ENCODE measurements at places on chromosomes 2 and 18.

DNA sequence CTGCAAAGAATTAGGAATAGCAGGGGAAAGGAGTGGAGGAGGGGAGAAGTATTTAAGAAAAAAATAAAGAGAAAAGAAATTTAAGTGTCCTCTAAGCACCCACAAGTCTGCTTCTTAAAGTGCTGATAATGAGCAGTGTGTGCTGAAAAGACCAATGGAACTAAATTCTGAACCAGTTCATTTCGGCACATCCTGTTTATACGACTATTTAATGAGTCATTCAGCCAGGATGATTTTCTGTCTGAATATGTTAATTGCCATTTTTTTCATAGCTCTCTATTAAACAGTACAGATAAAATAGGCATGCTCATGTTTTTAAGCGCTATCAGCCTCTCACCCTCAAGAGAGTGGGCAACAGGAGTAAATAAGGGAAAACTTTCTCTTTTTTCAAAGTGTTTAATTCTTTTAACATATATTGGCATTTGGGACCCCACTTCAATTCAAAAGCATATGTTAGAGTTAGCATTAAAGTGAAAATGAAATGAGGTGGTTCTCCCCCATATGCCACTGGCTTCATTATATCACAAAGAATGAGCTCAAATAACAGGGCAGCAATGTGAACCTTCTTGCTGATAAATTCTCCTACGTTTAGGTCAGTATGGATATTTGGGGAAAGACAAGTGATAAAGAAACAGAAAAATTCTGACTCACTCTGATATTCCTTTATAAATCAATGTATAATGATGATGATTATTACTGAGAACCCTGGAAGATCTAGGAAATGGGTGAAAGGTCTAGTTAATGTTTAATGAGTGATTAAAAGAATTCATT is 87.5 kb downstream of the TCF4 start:
- no peak for DNase-seq

GRCh38 chr2:169963786-169964185 is 136.5 kb downstream of the UBR3 start:
- no peak for DNase-seq

GRCh38 chr2:190635781-190636180 is 13.1 kb upstream of the NAB1 start:
- DNase-seq: no peak

DNA sequence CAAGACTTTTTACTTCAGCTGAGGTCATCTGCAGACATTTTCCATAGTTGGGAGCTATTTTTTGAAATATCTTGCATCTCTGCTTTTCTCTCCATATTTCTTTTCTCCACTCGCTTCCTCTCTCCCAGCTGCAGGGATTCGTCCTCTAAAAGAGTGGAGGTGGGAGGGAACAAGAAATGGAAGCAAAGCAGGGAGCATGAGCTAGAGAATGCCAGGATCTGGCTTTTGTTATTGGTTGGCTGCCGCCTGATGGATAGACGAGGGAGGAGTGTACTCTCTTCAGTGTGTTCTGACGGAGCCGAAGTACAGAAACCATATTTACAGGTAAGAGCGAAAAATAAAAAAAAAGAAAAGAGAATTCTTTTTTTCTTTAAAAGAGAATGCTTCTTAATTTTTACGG is at the start of gene CSRNP3:
CSRNP3 (plus strand) TSS at position 282 of the 400 bp plus-strand sequence. CDS start 125,368 bp downstream, outside the sequence.
- no peak for DNase-seq

- no peak for DNase-seq
Measured at GRCh38 chr2:129906861-129907235, 72.6 kb upstream of the RAB6C start.

DNA sequence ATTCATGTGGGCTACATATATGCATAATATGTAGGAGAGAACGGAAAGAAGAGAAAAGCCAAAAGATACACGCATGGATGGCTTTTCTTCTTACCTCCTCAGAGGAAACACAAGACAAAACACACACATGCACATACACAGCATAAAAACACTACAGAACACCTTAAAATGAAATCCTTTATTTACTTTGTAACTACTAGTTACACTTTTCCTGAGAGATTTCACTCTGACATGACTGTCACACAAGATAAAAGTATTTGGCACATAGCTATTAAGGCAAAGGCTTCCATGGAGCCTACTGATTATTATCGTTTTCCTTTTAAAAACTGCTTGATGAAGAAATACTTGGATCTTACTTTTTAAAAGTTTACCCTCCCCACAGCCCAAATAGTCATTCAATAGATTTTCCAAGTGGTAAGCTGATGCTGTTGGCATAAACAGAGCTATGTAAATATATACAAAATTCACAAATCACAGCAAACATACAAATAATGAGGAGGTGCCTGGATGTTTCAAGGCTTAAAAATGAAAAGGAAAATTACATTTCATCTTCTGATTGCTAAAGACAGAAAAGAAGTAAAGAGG is 8.6 kb downstream of the ZEB2 start:
- DNase-seq: no peak

GRCh38 chr2:170766693-170767092 is 3.5 kb upstream of the ERICH2 start:
- no peak for DNase-seq

- DNase-seq: no peak
Measured at GRCh38 chr2:43132683-43133301, 93.6 kb downstream of the ZFP36L2 start.

GRCh38 chr2:9754532-9754887 is 88.8 kb upstream of the TAF1B start:
- no peak for DNase-seq

GRCh38 chr2:36464006-36464721 is 108.6 kb downstream of the CRIM1 start:
- no peak for DNase-seq

DNA sequence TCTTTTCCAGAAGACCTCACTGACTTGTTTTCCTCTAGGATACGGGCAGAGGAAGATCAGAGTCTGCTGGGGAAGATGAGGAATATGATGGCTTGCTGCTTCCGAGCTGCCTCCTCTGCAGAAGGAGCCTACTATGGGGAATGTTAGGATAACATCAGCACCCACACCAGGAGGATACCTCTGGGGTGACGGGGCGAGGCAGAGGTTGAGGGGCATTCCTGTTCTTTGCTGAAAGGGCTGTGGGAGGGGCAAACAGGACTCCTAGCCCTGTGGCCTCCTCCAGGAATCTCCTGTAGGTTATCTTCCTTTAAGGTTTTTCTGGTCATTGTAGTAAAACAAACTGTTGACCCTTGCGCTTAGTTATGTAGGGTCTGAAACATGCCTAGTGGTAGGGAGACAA is 102.5 kb downstream of the CRIM1 start:
- DNase-seq: no peak

- no peak for DNase-seq
Measured at GRCh38 chr2:37839991-37840390, 85.1 kb upstream of the RMDN2 start.

DNA sequence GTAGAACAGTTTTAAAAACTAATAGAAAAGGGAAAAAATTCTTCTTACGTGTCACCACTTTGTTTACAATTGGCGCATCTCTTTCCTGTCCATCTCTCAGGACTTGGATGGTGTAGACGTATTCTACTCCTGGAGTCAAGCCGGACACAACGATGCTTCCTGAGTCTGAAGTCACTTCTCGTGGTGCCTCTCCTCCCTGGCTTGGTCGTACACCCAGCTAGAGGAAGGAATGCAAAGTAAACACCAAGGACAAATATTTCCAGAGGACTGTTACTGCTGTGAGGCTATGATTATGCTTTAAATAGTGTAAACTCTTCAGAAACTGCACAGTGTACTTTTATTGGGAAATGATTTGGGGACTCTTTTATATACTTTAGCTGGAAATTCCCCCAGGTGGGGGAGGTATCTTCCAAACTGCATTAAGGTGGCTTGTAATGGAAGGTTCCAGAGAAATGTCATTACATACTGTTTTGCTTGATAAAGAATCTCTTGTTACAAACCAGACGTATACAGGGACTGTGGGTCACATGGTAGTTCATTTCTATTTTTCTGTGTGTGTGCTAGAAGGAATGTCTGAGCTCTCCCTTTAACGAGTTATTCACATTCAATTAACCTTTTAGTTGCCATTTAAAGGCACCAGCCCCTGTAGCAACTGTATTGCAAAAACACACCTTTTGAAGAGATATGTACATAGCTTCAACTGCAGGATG is 38.1 kb downstream of the FN1 start:
- no peak for DNase-seq

DNA sequence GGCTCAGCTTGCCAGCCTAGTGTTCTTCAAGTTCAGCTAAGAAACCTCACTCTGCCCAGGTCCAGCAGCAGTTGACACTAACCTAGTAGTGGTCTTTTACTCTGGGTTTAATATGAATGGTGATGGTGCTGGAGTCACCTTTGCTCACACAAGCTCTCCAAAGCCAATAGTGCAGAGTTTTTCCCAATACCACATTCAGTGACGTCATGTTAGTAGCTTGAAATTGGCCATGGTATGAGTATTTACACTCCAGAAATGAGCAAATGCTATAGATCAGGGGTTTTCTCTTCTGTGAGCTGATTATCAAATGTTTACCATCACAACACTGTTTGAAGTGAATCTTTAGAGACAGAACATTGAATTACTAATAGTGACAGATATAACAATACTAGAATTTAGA is 209.1 kb downstream of the KCNH7 start:
- DNase-seq: no peak

DNA sequence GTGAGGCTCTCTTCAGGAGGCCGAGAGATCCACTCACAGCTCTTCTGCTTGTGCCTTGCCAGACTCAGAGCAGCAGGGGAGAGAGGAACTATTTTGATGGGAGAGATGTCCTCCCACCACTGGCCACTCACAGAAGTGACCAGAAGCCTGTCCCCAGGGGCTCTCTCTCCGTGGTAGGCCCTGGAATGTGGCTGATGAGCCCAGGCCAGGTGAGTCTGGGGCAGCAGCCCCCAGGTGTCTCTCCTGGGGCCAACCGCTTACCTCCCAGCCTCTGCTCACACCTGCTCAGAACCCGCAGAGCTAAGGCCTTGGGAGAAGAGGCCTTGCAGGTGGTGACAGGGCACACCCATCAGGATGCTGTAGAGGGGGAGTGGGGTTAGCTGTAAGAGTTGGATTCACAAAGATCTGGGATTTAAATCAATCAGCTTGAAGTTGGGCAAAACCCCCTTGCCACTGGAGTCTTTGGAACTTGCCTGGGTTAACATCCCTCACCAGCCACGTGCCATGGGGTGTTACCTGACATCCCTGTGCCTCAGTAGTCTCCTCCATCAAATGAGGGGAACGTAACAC is 29.1 kb upstream of the ASB18 start:
- DNase-seq: no peak

DNA sequence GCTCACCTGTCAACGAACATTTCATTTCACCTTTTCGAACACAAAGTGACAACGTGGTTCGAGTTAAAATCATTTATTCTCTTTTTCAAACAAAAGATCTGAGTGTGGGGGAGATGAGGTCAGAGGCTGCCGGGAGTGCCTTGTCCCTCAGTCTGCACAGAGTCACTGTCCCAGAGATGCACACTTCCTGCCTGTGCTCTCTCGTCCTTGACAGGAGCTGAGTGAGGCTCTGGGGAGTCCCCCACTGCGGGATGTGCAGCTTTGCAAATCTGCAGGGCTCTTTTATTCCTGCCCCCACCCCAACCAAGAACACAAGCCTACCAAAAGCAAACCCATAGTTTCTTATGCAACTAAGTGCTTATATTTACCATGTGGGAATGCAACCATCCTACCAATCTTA is 497.8 kb downstream of the EIPR1 start:
- DNase-seq: no peak

DNA sequence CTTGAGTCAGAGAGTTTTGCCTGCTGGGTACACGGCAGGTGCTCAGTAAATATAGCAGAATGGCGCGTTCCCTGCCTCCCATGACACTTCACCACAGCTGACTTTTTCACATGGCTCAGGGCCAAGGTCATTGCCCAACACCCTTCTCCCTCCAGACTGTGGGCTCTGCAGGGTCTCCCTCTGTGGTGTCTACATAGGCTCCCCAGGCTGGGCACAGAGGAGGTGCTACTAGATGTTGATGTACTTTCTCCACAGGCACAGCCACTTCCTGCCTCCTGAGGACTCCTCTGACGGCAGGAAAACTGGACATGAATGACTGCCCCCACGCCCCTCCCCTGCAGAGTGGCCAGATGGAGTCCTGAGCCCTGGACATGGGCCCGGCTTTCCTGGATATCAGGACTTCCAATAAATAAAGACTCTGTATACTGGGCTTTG is 4.2 kb downstream of the CHCHD5 start:
- no peak for DNase-seq

DNA sequence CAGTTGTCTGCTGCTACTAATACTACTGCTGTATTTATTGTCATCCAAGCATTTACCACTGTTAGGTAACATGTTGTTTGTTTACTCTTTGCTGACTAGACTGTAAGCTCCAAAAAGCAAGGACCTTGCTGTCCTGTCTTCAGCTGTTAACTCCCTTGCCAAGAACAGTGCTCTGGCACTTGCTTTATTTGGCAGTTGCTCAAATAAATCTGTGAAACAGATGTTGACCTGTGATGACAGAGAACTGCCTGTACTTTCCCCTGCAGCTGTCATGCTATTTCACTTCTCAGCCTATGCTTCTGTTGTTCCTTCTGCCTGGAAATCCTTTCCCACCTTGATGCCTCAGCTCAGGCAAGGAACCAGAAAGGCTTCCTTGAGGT is 181.2 kb downstream of the ATAD2B start:
- DNase-seq: no peak
